ENCODE measurements at places on chromosomes 2 and 18.

- no peak for DNase-seq
Measured at GRCh38 chr2:119012345-119013301, 70.6 kb downstream of the MARCO start.

DNA sequence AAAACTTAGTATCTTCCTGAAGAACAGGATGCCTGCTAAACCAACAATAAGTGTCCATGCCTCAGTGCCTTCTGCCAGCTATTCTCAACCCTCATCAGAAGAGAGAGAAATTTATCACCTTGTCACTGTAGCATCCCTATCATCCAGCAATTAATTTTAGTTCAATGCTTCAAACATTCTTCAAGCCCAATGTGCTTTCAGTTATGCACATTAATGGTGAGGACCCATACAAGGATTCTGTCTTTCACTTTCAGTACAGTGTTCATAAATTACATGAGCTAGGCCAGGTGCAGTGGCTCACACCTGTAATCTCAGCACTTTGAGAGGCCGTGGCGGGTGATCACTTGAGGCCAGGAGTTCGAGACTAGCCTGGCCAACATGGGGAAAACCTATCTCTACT lies 47.0 kb upstream of the MSH6 start:
- no peak for DNase-seq

DNA sequence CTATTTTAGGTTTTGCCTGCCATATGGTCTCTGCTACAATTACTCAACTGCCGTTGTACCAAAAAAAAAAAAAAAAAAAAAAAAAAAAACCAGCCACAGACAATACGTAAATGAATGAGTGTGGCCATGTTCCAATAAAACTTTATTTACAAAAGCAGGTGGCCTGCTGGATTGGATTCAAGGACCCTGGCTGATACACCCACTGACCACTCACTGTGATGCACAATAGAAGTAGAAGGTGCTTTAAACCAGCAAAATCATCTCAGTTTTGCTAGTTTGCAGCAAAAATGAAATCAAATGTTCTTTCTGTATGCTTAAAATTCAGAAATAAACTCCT lies 137.4 kb downstream of the AKAIN1 start:
- DNase-seq = no peak

DNA sequence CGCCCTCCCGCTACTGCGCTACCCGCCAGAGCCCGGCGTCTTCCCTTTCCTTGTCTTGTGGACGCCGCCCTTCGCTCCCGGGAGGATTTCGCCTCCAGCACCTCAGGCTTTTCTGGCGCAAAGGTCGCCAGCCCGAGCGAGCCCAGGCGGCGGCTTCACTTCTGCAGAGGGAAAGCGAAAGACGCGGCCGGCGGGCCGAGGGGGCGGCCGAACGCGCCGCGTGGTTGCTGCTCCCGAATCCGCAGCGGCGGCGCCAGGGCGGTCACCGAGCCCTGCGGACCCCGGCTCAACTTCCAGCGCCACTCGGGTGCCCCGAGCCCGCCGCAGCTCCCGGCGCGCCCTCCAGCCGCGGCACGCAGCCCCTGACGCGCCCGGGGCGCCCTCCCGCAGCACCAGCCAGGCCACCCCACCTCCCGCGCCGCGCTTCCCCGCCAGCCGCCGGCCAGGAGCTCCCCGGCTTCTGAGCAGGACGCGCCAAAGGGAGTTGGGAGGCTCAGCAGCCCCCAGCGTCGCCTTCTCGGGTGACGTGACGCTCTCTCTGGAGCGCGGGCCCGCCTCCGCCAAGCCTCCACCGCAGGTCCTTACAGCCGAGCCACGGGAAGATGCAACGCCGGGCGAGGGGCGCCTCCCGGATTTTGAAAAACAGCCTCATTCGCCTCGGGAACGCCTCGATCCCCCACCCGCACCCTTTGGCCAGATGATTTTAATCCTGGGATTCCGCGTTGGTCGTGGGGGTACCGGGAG lies 84.9 kb upstream of the EPB41L3 start:
- DNase-seq = no peak

GRCh38 chr18:47248115-47248603 lies 3.3 kb downstream of the SKOR2 start:
- DNase-seq = no peak

GRCh38 chr2:237465515-237466148 lies 21.4 kb upstream of the MLPH start:
- DNase-seq = peak; percentile 58

DNA sequence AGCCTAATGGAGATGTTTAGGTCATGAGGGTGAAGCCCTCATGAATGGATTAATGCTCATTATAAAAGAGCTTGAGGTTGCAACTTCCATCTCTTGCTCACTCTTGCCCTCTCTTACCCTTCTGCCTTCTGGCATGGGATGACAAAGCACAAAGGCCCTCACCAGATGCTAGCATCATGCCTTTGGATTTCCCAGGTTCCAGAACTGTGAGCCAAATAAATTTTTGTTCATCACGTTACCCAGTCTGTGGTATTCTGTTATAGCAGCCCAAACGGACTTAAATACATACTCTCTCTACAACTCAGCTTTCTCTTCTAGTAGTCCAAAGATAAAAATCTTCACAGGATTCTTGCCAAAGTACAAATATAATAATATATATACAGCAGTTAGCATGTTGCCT lies 75.8 kb downstream of the LNPK start:
- no peak for DNase-seq

- DNase-seq = no peak
Measured at GRCh38 chr2:150303281-150303680, 184.2 kb downstream of the RND3 start.

- DNase-seq = no peak
Measured at GRCh38 chr2:199404841-199405240, 52.9 kb downstream of the SATB2 start.

GRCh38 chr18:45518311-45519155 lies 96.7 kb upstream of the SLC14A2 start:
- DNase-seq = no peak

GRCh38 chr2:133774654-133775015 lies 206.4 kb upstream of the NCKAP5 start:
- no peak for DNase-seq
